ENCODE measurements at places on chromosomes 7 and 10. TPM values are rescaled to one million over a fixed set of nuclear protein-coding genes. Genes with fewer than 3 reads are reported as not detected.
A peak's percentile ranks its signal among the peaks of the same experiment; 100 is the strongest.

DNA sequence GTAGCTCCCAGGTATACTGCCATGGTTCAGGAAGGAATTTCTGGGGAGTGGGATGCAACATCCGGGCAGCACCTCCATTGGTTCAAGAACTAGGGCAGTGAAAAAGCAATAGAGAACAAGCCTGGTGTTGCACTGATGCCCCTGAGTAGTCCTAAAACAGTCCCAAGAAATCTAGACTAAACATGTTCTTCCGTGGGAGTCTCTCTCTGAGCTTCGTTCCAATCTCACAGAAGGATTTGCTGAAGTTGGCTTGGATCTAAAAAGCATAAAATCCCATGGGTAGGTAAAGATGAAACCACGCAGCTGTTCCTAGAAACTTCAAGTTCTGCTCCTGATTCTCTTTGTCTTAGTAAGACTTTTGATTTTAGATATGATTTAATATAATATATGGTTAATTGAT lies 154.5 kb downstream of the PLXDC2 start:
- DNase-seq = no peak

DNA sequence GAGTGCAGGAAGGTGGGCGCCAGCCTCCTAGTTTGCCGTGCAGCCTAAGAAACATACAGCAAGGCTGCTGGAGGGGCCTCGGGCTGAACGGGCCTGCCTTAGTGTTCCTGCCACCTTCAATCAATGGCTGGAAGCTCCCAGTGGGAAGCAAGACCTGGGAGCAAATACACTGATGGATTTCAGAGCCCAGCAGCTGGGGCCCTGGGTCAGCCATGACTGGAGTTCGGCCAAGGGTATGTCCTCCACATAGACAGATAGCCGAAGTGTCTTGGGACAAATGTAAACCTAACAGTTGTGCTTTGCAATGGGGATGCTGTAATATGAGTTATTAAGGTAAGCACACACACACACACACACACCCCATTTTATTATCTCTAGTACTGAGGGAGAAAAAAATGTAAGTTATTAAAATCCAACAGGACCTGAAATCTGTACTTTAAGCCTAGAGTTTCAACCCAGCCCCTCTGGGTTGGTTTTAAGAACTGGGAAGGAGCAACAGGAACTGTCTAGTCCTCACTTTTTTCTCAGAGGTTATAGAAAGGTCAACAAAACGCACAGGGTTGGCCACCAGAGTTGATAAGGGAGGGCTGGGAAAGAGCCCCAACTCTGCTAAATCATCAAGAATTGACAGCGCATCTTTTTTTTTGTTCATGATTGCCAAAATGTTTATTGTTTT lies 50.0 kb upstream of the CELF2 start:
- DNase-seq = no peak

DNA sequence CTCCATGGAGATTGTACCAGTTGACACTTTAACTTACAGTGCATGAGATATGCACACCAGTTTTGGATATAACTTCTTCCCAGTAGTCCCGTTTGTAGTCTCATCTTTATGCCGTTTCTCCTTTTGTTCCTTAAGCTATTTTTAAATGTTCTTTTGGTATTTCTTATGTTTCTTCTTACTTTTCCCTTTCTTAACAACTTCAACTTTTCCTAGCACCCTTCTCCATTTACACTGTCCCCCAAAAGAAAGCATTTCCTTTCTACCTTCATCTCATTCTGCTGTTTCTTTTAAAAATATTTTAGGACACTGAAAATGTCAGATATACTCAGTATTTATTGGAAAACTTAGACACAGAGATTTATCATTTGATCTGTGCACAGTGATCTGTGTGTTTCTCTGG lies 1.5 kb downstream of the PSMC2 start:
- DNase-seq = no peak

GRCh38 chr10:61750943-61751471 lies 88.3 kb downstream of the CABCOCO1 start:
- peak; percentile 78 for DNase-seq

GRCh38 chr10:44114441-44114840 lies 270.5 kb downstream of the CXCL12 start:
- no peak for DNase-seq

DNA sequence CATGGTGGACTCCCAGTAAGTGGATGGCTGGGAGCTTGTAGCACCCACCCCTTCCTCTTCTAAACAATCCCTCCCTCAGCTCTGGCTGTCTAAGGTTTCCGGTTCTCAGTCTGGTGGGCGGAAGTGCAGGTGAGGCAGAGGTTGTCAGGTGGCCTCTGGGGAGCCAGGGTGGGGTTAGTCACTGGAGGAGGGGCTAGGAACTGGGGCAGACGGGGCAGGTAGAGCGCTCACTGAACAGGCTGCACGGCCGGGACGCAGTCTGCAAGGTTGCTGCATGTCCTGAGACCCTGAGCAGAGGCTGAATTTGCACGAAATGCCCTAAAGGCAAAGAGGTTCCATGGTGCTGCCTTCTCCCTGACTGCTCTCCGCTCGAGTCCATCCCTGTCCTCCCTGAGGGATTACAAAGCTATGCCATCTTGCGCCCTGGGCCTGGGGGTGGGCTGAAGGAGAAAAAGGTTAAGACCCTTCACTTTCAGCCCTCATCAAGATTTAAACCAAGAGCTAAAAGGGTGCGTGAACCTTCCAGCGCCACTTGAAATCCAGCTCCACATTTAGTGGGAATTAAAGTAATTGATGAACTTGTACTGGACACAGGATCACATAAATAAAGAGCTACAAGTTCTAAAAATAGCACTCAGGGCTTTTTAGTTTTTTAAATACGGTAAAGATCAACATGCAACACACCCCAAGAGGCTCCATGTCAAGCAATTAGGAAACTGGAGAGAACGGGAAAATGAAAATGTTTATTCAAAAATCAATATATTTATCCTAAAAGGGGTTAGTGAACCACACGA lies 62.3 kb upstream of the CTBP2 start:
- no peak for DNase-seq

GRCh38 chr7:25753837-25754236 lies 398.2 kb upstream of the NFE2L3 start:
- DNase-seq = no peak

DNA sequence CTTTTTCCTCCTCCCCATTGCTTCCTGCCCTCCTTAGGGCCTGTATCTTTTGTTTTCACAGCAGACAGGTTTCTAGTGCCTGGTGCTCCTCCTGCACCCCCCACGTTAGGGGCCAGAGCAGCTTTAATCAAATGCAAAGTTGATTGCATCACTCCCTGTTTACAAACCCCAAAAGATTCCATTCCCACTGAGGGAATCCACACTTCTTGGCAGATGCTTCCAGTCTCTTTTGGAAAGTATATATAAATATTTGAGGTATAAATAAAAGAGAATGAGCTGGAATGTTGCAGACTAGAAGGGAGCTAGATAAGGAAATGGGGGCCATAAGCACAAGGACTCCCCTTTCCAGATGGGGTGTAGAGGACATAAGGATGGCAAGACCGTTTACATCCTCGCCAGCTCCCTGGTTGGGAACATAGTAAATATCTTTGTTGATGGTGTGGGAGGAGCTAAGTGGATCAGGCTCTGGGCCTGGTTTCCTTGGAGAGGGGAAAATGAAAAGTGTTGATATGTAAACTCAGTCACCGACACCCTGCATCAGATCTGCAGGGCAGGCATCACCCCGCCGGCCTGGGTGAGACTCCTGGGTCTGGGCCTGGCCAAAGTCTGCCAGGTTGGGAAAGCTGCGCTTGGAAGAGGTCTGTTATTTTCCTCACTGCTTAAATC lies 6.2 kb downstream of the RARRES2 start:
- DNase-seq = no peak

GRCh38 chr7:16652240-16652583 lies 6.2 kb downstream of the BZW2 start:
- no peak for DNase-seq

- no peak for DNase-seq
Measured at GRCh38 chr10:87661861-87662785, 2.4 kb downstream of the PAPSS2 start.

DNA sequence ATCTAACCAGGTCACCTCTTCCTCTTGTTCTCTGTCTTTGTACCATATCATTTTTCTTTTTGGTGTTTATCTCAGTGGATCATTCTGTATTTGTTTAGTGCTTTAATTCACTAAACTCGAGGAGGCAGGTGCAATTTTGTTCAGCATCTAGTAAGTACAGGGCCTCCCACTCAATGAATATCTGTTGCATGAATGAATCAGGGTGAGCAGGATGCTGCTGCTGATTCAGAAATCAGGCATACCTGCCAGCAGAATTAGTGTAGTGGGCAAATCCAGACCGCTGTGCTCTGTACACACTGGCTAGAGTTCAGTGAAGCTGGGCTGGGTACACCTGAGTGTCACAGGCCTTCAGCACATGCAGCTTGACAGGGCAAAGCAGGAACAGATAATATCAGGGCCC lies 511.9 kb downstream of the SUGCT start:
- no peak for DNase-seq

DNA sequence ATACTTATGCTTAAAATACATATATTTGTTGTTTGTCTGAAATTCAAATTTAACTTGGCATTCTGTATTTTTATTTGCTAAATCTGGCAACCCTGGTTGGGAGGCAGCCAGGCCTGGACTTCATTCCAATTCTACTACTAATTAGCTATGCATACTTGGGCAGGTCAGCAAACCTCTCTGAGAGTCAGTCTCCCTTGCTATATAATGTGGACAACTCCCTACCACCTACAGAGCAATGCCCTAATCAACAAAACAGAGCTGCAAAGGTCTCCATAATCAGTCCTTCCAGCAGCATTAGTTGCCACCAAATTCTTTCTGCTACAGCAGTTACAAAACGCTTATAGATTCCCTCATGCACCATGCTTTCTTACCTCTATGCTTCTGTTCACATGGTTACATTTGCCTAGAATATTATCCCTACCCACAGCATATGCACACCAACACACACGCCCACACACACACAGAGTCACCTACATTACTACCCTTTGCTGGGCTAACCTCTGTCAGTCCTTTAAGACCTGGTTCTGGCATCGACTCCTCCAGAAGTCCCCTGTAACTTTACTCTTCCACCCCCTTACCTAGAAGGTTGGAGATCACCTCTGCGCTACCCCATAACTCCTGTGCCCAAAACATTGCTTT lies 188.7 kb downstream of the FGFR2 start:
- no peak for DNase-seq

- no peak for DNase-seq
Measured at GRCh38 chr7:74365322-74366022, 76.3 kb downstream of the CLIP2 start.

DNA sequence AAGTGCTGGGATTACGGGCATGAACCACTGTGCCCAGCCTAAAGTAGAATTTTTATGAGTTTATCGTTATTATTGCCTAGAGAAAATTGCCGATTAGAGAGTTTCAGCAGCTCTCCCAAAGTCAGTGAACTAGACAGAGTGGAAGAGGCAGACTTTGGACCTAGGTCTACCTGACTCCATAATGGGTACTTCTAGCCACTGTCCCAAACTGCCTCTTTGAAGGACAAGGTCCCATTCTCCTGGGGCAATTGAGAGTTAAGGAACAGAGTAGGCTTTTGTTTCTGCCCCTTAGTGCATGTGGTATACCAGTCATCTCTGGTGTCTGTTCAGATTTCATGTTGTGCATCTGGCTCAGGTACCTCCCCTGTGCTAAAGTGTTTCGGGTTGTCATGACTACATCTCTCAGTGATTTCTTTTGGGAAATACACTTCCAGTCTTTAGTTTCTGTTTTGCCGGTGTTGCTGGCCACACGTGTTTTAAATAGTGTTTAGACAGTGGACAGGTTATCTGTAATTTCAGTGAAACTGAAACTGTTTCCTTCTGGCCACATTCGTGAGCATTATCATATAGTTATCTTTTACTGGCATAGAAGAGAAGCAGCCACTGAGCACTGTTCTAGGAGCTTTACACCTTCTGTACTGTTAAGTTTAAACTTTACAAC lies 4.7 kb downstream of the TMEM236 start:
- no peak for DNase-seq

DNA sequence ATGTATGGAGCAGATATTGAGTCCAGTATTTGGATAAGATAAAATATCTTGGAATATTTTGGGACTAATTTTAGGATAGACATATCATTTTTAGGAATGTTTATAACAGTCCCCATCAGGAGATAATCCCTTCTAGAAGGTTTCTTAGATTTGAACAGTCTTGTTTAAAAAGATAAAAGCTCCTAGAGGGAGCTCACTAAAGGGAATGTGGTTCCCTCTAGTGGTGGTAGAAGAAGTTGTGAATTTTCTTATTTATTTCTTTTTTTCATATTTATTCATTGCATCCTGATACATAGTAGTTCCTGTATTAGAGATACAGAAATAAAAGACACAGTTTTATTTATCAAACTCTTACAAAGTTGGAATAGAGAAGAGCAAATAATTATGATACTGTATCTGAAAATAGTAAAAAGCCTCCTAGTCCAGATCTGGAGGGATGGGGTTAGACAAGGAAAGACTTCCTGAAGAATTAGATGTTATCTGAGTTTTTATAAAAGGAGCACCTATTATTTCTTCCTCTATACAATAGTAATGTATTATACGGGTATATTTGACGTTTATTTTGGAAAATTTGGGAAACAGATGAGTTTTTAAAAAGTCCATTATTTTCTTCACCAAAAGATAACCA lies 24.5 kb upstream of the KLF14 start:
- DNase-seq = no peak

- no peak for DNase-seq
Measured at GRCh38 chr7:138374119-138374693, 85.9 kb upstream of the TRIM24 start.

- no peak for DNase-seq
Measured at GRCh38 chr10:22573820-22574569, 140.4 kb downstream of the PIP4K2A start.

GRCh38 chr7:151384776-151385625 lies 24.8 kb downstream of the WDR86 start:
- DNase-seq = no peak

- DNase-seq = peak; percentile 3
Measured at GRCh38 chr7:6489612-6490011, 41.9 kb upstream of the DAGLB start.

The TAS2R41 gene
- 0.69 TPM for total RNA-seq

The AEBP1 gene
- 856 TPM for total RNA-seq

The METTL27 gene
- 1.3 TPM for total RNA-seq

The HOXA6 gene
- 7.6 TPM for total RNA-seq

The PTF1A gene
- total RNA-seq = not detected

The FANK1 gene
- 1.8 TPM for total RNA-seq

The NEUROG3 gene
- total RNA-seq = not detected

The ANXA7 gene
- 125 TPM for total RNA-seq

The LAMB4 gene
- not detected for total RNA-seq

The TRIM8 gene
- total RNA-seq = 189 TPM

The PNLIPRP3 gene
- total RNA-seq = not detected

The OPALIN gene
- total RNA-seq = not detected

The LRGUK gene
- total RNA-seq = 0.58 TPM

The JCAD gene
- total RNA-seq = 53.0 TPM

The OR2A5 gene
- total RNA-seq = not detected

All from aorta (tissue), 5 donors.